HCT116 (cell line): ENCODE measurements at places on chromosomes 2 and 18. TPM values are rescaled to one million over a fixed set of nuclear protein-coding genes. Genes with fewer than 3 reads are reported as not detected.

- no peak overlapping the region for H3K4me3 ChIP-seq
- no peaks in the 10 kb centered on the region for H3K36me3 ChIP-seq
- H3K27me3 ChIP-seq = no peaks in the 10 kb centered on the region
- H3K27ac ChIP-seq = no peak overlapping the region
- DNase-seq = no peak
Measured at GRCh38 chr2:121716126-121716525, 20.5 kb downstream of the NIFK start.

DNA sequence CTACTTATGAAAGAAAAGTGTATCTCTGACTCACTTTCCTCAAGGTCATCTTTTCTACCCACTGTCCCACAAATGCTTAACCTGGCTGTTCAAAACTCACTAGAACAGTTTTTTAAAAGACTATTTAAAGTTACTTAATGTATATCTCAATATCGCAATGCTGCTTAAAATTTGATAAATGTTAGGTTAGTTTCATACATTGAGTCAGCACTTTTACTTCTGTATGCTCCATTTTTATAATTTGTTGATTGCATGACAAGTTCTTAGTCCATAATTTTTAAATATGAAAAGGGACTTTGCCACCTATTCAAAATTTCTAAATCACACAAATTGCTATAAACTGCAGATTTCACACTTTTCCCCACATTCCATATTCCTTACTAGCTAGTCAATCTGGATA is 231.7 kb upstream of the SLC39A10 start:
- no peak overlapping the region for H3K4me3 ChIP-seq
- no peaks in the 10 kb centered on the region for H3K36me3 ChIP-seq
- H3K27me3 ChIP-seq = no peaks in the 10 kb centered on the region
- DNase-seq = no peak

- H3K4me3 ChIP-seq = no peak overlapping the region
- no peaks in the 10 kb centered on the region for H3K4me1 ChIP-seq
- H3K27me3 ChIP-seq = no peaks in the 10 kb centered on the region
- H3K36me3 ChIP-seq = no peaks in the 10 kb centered on the region
- H3K27ac ChIP-seq = no peak overlapping the region
- no peak for DNase-seq
Measured at GRCh38 chr2:188889187-188889586, 85.0 kb upstream of the COL3A1 start.

Gene C2orf76
- total RNA-seq = 10.5 TPM

Gene LOXHD1
- not detected for total RNA-seq

Gene NAT8
- total RNA-seq = not detected
